ENCODE measurements at places on chromosomes 12 and 14.

DNA sequence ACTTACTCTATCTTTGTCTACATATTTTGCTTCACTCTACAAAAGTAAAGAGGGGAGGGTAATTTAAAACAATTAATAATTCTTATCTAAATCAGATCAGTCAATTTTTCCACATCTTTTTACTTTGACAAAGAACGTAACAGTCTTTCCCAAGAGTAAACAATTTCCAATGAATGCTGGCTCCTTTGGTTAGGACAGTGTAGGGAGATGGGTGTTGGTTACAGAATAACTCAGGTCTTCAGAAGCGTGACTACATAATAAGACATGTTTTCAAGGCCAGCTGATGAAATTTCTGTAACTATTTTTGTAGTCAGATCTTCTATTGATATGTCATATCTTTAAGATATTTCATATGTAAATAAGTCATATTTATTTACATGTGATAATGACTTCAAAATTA is 183.0 kb upstream of the CAND1 start:
- DNase-seq: no peak

- peak; percentile 47 for DNase-seq
These were observed 48.4 kb downstream of the ANAPC7 start for GRCh38 chr12:110355073-110355472.

DNA sequence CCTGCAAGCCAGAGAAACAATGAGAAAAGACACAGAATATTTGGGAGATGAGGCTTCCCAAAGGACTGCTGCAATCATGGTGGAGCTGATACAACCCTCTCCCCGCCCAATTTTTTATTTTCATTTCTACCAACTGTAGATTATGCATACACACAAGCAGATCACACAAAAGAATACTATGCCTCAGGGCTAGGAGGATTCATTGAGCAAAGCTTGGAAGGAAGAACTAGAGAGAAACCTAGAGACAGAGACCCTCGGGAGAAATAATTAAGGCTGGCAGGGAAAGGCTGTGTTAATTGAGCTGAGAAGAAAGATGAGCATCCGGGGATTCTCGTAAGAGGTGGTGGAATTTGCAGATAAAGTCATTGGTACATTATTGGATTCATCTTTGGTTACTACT is 9.9 kb upstream of the WNT5B start:
- no peak for DNase-seq

- DNase-seq: no peak
These were observed 109.5 kb upstream of the RAP1B start for GRCh38 chr12:68501226-68501625.

GRCh38 chr12:97336900-97337751 is 125.5 kb upstream of the RMST start:
- no peak for DNase-seq

DNA sequence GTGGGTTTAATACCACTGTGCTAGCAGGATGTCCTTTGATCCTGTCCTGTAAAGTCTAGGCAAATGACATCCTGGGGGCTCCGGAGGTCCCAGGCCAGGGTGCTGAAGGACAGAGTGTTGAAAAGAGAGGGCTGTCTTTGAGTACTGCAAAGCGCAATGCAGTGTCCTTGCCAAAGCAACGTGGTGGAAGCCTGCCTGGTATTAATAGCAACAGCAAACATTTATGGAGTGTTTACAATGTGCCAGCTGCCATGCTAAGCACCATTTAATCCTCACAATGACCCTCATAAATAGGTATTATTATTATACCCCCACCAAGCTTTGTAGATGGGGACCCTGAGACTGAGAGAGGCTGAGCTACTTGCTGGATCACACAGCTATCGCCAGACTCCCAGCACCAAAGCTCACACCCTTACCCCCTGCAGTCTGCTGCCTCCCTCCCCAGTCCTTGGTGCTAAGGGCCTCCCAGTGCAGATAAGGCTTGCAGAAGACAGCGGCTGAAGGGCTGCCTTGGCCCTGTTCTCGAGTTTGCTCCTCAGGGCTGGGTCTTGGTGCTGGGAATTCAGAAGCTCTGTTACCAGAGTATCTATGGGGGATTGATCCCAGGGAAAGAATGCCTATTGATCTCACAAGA is 427.7 kb downstream of the FUT8 start:
- peak; percentile 30 for DNase-seq

DNA sequence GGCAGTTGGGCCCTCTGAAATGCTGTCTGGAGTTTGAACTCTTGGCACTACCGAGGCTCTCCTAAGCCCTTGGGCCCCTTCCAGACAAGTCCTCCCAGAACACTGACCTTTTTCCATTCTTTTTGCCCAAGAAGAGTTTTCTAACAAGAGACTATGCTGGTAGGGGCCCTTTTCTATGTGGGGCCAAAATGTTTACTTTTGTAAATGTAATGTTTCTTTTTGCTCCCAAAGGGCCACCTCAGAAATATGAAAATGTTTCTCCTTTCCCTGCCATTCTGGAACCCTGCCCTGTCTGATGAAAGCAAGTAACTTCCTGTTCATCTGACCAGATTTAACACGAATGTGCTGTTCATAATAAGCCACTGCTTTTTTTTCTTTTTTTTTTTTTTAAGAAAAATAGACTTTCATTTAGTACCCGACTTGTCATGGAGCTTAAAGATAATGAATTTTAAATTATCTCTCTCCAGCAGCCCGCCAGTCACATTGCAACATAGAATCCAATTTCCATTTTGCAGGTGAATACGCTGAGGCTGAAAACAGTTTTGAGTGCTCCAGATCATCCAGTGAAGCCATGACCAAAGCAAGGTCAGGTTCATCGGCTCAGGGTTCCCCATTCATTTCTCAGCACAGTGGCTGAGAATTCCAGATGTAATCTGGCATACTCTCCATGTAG is 169.9 kb downstream of the DPF3 start:
- no peak for DNase-seq

GRCh38 chr12:101414533-101415119 is 7.1 kb upstream of the ARL1 start:
- DNase-seq: peak; percentile 60

DNA sequence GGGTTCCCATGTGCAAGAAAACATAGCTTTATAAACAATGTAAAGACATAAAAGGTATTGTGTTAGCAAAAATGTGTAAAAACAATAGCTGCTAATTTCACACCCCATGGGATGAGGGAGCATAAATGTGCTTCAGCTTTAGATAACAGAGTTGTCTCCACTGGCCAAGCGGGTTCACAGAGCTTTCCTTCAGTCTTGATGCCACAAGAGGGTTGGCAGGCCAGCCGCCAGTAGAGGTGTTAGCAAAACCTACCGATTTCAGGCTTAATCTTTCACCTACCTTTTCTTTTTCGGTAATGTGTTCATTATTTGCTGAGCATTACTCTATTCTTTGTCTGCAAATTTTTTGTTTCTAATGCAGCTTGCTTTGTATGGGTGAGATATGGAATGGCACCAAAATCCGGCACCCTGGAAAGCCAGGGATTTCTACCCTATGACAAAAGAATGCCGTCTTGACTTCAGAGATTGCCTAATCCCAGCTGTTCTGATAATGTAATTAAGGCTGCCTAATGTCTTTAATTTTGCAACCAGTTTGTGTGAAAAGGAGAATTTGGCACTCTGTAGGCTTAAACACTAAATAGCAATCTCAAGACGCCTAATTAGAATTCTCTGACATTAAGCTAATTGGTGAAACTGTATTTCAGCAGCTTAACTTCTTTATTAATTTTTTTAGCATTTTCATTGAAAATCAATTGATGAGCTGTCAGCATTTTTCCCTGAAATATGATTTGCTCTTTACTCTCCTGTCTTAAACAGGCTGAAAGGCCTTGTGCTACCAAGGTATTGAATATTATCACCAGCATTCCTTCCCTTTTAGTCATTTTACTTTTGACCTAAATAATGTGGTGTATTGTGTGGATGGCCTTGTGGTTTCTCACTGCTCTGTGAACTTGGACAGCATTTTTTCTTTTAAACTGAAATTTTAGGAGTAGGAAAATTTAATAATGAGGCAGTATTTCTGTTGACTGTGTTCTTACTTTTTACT is 60.7 kb downstream of the POLR3B start:
- peak; percentile 91 for DNase-seq

DNA sequence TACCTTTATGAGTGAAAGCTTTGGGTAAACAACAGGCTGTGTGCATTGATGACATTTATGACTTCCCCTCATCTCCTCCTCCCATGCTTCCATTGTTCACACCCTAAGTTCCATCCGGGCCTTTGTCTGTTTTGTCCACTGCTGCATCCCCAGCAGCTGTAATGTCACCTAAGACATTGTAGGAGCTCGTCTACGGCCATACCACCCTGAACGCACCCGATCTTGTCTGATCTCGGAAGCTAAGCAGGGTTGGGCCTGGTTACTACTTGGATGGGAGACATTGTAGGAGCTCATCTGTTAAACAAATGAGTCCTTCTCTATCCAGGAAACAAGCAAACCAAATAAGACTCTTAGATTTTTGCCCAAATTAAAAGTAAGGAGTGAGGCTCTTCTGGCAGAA is 40.4 kb upstream of the SYCP3 start:
- DNase-seq: no peak

All from cardiac muscle cell (in vitro differentiated cells and primary cell).